ENCODE measurements at places on chromosomes 12 and 14.

- no peak for DNase-seq
These were observed 106.8 kb downstream of the LGR5 start for GRCh38 chr12:71546322-71546861.

DNA sequence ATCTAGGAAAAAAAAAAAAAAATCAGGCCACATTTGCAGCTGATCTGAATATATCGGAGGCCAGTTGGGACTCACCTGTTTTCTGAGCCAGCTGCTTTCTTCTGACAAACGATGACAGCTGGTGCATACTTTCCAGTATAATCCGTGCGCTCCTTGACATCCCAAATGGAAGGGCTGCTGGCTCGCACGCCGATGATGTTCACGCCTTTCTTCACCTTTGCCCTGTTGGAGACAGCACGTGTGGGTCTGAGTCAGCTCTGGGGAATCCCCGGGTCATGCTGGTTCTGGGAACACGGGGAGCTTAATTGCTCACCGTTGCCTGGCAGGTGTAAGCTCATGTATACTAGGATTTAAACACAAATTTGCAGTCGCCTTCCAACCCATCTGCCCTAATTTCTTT lies 372.8 kb downstream of the TMEM132D start:
- DNase-seq = peak; percentile 86

GRCh38 chr12:20695232-20695631 lies at the start of gene SLCO1C1:
TSS of gene SLCO1C1 (plus strand) at chr12:20695332. CDS start at chr12:20699577, 4,245 bp downstream.
- no peak for DNase-seq

GRCh38 chr12:58310809-58311622 lies 369.6 kb downstream of the ATP23 start:
- peak; percentile 75 for DNase-seq

- no peak for DNase-seq
These were observed at the start of gene CCER1 for GRCh38 chr12:90954921-90955320. TSS of gene CCER1 (minus strand) at chr12:90955176. CDS start at chr12:90954742, 434 bp downstream.

GRCh38 chr14:99808154-99808505 lies 14.9 kb downstream of the EML1 start:
- DNase-seq = no peak

GRCh38 chr14:89248411-89249064 lies 168.5 kb downstream of the FOXN3 start:
- DNase-seq = no peak

DNA sequence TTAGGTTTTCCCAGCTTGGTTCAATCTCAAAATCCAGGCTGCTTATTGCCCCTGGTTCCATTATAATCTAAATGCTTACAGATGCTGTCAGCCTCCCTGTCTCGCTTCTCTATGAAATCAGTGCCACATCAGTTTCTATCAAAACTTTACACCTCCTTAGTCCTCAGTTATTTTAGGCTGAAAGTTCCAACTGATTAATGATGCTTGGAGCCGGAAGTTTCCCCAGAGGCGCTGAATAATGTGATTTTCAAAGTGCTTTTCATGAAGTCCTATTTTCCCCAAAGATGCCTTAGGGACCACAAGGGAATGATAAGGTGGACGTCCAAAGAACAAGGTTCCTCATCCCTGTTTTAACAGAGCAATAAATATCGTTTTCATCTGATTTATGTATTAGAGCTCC lies 262.4 kb upstream of the RMST start:
- DNase-seq = no peak

DNA sequence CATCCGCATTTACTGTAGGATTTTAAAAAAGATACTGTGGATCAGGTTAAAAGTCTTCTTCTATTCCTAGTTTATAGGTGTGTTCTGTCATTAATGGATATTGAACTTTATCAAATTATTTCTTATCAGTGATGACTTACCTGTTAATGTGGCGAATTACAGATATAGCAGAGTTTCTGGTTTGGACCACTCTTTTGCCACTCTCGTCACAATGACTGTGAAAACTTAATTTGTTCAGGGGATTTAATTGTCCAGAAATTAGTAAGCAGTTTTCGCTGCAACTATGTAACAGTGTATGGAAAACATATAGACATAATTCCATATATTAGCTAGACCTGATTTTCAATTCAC lies 14.9 kb downstream of the COCH start:
- no peak for DNase-seq

- no peak for DNase-seq
These were observed 585.2 kb downstream of the C12orf50 start for GRCh38 chr12:87444039-87444438.

DNA sequence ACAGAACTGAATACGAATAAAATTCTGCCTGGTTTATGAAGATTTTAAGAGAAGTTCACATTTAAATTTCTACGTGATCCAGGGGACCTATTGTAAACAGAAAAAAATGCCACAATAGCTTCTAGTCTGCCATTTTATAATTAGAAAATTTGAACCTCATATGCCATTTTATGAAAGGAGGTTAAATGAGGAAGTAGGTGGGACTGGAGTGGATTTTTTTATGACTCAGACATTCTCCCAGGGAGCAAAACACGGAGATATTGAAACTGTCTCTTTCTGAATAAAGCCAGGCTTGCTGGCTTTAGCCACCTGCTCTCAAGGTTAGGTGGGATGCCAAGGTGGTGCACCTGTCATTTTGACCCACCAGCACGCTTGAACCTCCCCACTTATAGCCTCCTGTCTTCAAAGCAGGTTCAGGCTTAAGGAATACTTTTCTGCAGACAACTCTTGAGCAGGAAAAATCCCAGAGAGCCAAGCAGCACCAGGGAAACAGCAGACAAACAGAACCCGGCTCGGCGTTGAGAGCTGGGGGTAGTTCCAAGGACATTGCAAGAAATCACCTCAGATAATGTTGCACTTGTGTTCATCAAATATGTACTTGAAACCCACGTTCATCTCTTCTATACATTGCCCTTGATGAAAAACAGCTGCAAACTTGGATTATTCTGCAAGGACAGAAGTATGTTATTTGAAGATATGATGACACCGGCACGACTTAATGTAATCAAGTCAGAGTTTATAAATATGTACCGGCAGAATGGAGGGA lies 203.7 kb downstream of the PPM1H start:
- DNase-seq = no peak

- no peak for DNase-seq
These were observed 76.3 kb downstream of the CCDC88C start for GRCh38 chr14:91341334-91341733.

DNA sequence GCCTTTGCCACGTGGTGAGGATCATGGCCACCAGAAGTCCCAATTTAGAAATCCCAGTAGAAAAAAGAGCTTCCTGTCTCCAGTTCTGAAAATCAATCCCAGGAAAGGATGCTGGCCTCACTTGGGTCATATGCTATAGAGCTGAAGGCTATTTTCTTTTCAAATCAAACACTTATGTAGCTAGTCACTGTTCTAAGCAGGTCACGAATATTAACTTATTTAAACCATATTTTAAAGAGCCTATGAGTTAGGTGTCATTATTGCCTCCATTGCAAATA lies 97.5 kb downstream of the VCPKMT start:
- no peak for DNase-seq

- no peak for DNase-seq
These were observed 2.0 kb downstream of the PTPN11 start for GRCh38 chr12:112420740-112421139.

- DNase-seq = no peak
These were observed 7.0 kb downstream of the DGKA start for GRCh38 chr12:55937981-55938380.

DNA sequence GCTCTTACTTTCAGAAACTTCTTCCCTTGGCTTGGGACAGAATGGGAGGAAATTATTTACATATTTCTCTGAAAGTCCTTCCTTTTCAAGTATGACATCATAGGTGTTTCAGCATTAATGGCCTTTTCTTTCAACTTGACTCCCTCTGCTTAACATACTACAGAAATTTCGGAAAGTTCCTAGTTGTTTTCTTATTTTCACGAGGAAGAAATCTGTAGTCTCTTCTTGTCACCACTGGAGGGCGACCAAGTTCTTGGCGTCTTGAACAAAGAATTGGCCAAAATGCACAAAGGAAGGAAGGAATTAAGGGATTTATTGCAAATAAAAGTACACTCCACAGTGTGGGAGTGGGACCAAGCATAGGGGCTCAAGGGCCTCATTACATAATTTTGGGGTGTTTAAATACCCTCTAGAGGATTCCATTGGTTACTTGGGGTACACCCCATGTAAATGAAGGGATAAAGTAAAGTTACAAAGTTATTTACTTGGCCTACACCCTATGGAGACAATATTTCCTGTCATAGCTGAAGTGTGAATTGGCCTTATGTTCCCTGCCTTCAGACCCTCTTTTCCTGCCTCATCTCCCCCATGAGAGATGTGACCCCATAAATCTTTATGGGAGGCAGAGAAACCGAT lies 70.4 kb downstream of the RPL10L start:
- DNase-seq = peak; percentile 56

DNA sequence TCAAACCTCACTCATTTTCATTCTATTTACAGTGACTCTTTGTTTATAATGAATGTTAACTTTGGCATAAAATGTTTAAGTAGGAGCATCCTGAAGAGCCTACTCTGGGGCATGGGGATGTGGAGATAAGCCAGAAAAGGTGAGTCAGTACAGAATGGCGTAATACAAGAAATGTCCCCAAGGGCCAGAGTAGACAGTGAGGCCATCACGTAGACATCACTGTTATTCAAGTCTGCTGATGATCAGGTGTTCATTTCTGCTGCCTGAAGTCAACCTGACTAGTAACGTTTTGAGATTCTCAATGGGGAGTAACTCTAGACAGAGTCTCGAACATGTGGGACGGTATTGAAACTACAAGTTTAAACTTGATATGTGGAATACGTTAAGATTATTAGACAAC lies 47.6 kb upstream of the PKP2 start:
- no peak for DNase-seq

- peak; percentile 38 for DNase-seq
These were observed 36.9 kb upstream of the NCOR2 start for GRCh38 chr12:124604264-124604680.

- no peak for DNase-seq
These were observed 3.3 kb downstream of the WASHC4 start for GRCh38 chr12:105110851-105111250.

GRCh38 chr14:23352506-23353432 lies at the start of gene SLC22A17:
TSS of gene SLC22A17 (minus strand) at chr14:23352887.
- peak; percentile 93 for DNase-seq

DNA sequence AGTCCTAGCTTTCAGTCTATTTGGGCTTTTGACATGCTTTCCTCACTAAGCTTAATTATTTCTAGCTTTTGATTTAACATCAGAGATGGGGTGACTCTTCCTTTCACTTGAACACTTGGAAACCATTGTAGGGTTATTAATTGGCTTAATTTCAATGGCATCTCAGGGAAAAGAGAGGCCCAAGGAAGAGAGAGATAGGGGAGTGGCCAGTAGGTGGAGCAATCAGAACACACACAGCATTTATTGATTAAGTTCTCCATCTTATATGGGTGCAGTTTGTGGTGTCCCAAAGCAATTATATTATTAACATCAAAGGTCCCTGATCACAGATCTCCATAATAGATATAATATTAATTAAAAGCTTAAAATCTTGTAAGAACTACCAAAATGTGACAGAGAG lies 1466.1 kb upstream of the SEL1L start:
- DNase-seq = no peak

GRCh38 chr12:46152456-46152855 lies 116.4 kb downstream of the SLC38A1 start:
- no peak for DNase-seq

GRCh38 chr14:69493791-69494190 lies 9.3 kb downstream of the PLEKHD1 start:
- no peak for DNase-seq

Data from hepatocyte (in vitro differentiated cells).